ENCODE measurements at places on chromosomes 3 and 15. TPM values are rescaled to one million over a fixed set of nuclear protein-coding genes. Genes with fewer than 3 reads are reported as not detected.

- DNase-seq = no peak
Observed at GRCh38 chr15:90294159-90294558, 28.7 kb downstream of the NGRN start.

GRCh38 chr15:68683551-68683950 is 104.8 kb downstream of the CORO2B start:
- no peak for DNase-seq

DNA sequence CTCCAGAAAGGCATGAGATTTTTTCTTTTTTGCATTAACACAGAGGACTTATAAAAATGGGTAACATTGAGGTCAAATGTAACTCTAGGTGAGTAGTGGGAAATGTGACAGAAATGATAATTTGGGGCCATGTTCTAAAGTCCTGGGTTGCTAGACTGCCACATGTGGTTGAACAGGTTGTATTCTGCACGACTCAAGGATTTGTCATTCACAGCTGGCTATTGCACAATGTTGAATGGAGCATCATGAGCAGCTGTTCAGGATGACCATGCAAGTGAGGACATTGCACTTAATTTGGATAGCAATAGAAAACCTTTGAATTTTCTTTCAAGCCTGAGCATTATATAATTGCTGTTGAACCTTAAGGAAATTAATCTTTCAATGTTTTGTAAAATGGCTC is 396.6 kb downstream of the NAALADL2 start:
- no peak for DNase-seq

DNA sequence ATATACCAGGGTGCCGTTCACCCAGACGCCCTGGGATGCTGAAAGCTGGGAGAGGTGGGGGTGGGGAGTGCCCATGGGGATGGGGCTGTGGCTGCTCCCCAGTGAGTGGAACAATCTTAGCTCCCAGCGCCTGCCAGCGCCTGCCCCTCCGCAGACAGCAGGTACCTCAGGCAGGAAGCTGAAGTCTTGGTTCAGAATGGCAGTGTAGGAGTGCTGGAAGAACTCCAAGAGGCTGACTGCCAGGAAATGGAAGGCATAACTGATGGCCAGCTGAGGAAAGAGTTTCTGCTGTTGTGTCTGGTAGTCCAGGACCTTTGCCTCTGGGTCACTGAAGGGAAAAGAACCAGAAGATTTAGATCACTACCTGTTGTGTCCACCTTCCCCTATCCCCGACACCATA is 8.4 kb downstream of the ACOX2 start:
- no peak for DNase-seq

GRCh38 chr3:53286727-53287126 is 30.9 kb upstream of the TKT start:
- no peak for DNase-seq

- DNase-seq = no peak
Observed at GRCh38 chr3:145716519-145716918, 444.5 kb downstream of the PLOD2 start.

DNA sequence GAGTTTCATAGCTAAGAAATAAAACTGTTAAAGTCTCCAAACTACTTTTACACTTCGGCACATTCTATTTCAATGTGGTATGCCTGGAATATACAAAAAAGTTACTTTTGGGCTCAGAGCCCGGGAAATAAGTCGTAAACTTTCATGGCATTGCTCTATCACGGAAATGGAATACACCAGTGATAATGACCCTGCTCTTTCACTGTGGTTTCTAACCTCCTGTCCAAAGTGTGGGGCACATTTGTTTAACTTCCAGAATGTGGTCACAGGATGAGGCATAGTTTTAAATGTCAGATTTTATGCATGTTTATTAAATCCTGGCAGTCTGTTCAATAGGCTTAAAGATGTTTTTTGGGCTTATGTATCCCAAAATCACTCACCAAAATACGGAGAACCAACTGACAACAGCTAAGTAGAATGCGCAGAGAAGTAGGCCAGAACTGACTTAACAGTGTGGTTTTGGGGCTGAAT is 5.1 kb downstream of the CXCR6 start:
- no peak for DNase-seq

GRCh38 chr15:71511796-71512681 is 298.3 kb upstream of the NR2E3 start:
- DNase-seq = peak; percentile 37

GRCh38 chr15:88529021-88529630 is 17.4 kb downstream of the DET1 start:
- no peak for DNase-seq

- no peak for DNase-seq
Observed at GRCh38 chr3:197907196-197907595, 42.8 kb upstream of the RPL35A start.

PARP15 gene
- 1.1 TPM for polyA plus RNA-seq

DNA sequence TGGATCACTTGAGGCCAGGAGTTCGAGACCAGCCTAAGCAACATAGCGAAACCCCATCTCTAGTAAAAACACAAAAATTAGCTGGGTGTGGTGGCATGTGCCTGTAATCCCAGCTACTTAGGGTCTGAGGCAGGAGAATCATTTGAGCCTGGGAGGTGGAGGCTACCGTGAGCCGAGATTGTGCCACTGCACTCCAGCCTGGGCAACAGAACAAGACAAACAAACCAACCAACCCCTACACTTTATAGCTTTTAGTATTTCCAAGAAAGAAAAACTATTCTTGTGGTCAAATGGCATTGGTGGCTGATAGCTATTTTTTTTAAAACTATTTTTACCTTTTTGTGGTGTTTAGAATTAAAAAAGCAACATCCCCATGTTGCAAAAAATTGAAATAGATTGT is 7.2 kb downstream of the TMEM45A start:
- DNase-seq = no peak

- DNase-seq = no peak
Observed at GRCh38 chr3:144546539-144546938, 574.9 kb downstream of the DIPK2A start.

CFAP20DC gene
- polyA plus RNA-seq = not detected

USP8 gene
- polyA plus RNA-seq = 40.0 TPM

- DNase-seq = no peak
Observed at GRCh38 chr15:90031231-90031791, 30.2 kb downstream of the ZNF710 start.

DNA sequence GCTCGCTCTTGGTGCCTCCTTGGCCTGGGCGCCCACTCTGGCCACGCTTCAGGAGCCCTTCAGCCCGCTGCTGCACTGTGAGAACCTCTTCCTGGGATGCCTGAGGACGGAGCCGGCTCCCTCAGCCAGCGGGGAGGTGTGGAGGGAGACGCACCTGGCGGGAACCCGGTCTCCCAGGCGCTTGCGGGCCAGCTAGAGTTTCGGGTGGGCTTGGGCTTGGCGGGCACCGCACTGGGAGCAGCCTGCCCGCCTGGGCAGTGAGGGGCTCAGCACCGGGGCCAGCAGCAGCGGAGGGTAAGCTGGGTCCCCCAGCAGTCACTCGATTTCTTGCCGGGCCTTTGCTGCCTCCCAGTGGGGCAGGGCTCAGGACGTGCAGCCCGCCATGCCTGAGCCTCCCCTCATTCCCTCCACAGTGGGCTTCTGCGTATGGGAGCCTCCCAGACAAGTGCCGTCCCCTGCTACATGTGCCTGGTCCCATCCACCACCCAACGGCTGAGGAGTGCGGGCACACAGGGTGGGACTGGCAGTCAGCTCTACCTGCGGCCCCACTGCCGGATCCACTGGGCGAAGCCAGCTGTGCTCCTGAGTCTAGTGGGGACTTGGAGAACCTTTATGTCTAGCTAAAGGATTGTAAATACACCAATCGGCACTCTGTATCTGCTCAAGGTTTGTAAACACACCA is 708.7 kb downstream of the VGLL3 start:
- DNase-seq = no peak

- no peak for DNase-seq
Observed at GRCh38 chr3:114499976-114500375, 206.1 kb downstream of the TIGIT start.

- peak; percentile 88 for DNase-seq
Observed at GRCh38 chr15:41621200-41622193, 38.7 kb upstream of the MGA start.

RBPMS2 gene
- not detected for polyA plus RNA-seq

DNA sequence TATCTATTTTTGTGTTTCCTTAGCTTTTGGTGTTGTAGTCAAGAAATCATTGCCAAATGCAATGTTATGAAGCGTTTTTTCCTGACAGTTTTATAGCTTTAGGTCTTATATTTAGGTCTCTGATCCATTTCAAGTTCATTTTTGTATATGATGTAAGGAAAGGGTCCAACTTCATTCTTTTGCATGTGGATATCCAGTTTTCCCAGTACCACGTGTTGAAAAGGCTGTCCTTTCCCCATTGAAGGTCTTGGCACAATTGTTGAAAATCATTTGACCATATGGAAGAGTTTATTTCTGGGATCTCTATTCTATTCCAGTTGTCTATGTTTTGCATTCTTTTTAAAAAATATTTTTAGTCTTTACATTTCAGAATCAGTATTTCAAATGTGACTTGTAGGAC is 14.6 kb upstream of the SNRPN start:
- DNase-seq = no peak

GOLGA8J gene
- polyA plus RNA-seq = not detected

GRCh38 chr3:43997788-43998369 is 243.8 kb upstream of the TOPAZ1 start:
- DNase-seq = peak; percentile 36
